Upper lobe of left lung (tissue), 6 donors: ENCODE measurements at places on chromosomes 3 and 15. TPM values are rescaled to one million over a fixed set of nuclear protein-coding genes. Genes with fewer than 3 reads are reported as not detected.

Gene RASGRP1
- 2.9 TPM for total RNA-seq

Gene GABRR3
- total RNA-seq, result not detected

Gene UNC13C
- total RNA-seq, result 1.0 TPM

Gene SLC28A2
- total RNA-seq, result not detected

Gene PCLAF
- 1.6 TPM for total RNA-seq

Gene ISLR2
- 1.3 TPM for total RNA-seq

Gene CHST13
- total RNA-seq, result not detected

Gene SKOR1
- 0.49 TPM for total RNA-seq

Gene ADGRG7
- total RNA-seq, result not detected

Gene TOP2B
- total RNA-seq, result 168 TPM

Gene HES1
- total RNA-seq, result 12.6 TPM

Gene GABRB3
- total RNA-seq, result 3.2 TPM

Gene RSRC1
- total RNA-seq, result 21.4 TPM

Gene ZBTB47
- 30.7 TPM for total RNA-seq
